Activated CD4-positive, alpha-beta T cell treated with anti-CD3 and anti-CD28 coated beads, Interleukin-2, amount 10 ng/mL, durations not matched to agents 24 days and 14 days (primary cell): ENCODE measurements at places on chromosomes 12 and 14.
A peak's percentile ranks its signal among the peaks of the same experiment; 100 is the strongest.

DNA sequence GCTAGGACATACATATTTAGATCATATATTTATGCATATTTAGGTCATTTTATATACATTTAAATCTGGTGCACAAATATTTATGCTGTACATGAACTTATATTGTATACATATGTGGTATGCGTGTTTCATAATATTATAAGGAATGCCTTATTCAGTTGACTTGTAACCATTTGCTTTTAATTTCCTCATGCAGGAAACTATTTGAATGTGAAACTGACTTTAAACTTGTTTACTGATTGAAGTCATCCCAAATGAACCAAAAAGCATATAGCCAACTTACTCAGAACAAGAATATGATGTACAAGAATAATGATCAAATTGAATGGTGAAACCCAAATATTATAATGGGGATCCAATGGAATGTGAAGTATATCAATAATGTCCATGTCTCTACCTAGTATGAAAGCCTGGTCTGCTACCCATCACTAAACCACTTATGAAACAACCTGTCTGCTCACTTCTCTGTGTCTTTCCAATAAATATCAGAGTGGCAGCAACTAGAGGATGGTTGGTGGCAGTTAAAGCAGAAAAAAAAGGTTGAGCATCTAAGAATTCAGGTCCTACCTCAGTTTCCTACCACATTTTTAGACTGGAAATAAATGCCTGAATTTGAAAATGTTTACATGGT is 38.3 kb downstream of the RPS6KA5 start:
- peak; percentile 82 for DNase-seq

GRCh38 chr12:15453613-15454012 is 131.3 kb downstream of the PTPRO start:
- DNase-seq: no peak

DNA sequence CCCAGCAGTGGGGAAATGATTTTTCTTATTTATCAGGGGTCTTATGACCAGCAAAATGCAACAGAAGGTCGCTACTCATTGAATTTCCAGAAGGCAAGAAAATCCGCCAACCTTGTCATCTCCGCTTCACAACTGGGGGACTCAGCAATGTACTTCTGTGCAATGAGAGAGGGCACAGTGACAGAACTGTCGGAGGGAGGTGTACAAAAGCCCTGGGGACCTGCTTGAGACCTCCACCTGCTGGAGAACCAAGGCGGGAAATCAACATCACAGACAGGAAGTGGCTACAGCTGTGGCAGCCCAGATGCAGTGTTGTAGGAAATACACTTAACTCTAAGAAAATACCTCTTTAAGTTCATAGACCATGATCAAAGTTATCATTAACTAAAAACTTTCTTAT is 250.9 kb upstream of the OR4E1 start:
- peak; percentile 86 for DNase-seq

DNA sequence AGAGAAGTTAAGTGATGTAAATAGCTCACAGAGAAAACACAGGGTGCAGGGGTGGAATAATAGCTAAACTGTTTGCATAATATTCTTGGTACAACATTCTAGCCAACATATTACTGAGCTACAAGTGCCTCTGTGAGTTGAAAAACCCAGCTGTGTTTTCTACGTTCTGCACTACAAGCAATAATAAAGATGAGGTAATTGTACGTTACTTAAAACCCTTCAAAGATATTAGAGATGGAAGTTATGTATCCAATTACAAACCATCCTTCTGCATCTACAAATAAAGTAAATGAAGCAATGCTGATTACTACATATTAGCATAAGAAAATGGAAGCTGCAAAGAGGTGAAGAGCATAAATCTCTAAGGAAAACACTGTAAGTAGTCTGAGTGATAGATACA is 271.4 kb downstream of the SSPN start:
- DNase-seq: no peak

GRCh38 chr14:89243741-89244140 is 173.3 kb downstream of the FOXN3 start:
- DNase-seq: no peak

- no peak for DNase-seq
Measured at GRCh38 chr12:94264736-94265485, 116.5 kb downstream of the PLXNC1 start.

DNA sequence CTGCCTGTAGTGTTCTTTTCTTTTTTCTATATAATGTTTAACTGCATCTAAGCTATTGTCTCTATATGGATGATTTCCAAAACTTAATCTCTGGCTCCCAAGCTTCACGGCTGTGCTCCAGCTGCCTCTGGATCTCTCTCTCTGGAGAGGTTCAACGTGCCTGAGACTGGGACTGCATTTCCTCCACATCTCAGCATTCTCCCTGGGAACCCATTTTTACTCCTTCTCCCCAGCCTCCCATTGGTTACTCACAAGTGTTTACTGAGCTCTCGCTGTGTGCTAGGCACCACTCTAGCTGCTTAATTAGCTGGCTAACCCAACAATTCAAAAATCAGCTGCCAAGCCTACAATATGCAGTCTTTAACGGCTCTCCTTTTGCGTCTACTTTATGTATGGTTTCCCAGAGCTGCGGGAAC is 34.7 kb downstream of the FBXL14 start:
- no peak for DNase-seq

DNA sequence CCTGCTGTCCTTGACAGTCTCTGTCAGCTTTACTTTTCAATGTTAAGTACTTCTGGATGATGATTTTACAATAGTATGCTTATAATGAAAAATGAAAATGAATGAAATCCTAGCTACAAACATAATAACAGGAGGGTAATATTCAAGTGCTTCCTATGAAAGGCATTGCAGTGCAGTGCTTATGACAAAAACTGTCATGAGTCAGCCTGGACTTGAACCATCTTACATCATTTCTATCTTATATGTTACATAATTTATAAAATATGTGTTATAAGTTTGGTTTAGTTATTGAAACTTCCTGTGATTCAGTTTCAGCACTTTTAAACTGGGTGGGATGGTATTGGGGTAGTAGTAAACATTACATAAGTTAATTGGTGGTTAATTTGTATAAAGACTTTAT is 451.7 kb downstream of the TMEM117 start:
- DNase-seq: no peak

GRCh38 chr12:46506198-46506597 is 133.6 kb upstream of the SLC38A2 start:
- DNase-seq: no peak

DNA sequence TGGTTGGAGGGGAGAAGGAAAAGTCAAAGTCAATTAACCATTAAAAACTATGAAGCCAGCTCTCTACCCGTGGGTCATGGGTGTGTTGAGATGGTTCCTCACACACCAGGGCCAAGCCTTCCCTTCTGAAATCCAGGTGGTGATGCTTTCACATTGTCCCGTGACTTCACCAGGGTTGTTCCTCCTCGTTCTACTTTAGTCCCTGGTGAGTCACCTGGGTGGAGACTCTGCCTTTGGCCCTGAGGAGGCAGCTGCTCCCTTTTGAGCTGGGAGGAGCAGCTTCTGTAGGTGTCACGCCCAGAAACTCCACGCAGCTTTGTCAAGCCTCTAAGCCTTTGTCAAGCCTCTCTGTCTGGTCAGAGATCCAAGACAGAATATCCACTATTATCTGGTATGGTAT is 348.3 kb downstream of the BMP4 start:
- DNase-seq: no peak

GRCh38 chr14:106277503-106277902 is 751.1 kb downstream of the TMEM121 start:
- DNase-seq: peak; percentile 78

DNA sequence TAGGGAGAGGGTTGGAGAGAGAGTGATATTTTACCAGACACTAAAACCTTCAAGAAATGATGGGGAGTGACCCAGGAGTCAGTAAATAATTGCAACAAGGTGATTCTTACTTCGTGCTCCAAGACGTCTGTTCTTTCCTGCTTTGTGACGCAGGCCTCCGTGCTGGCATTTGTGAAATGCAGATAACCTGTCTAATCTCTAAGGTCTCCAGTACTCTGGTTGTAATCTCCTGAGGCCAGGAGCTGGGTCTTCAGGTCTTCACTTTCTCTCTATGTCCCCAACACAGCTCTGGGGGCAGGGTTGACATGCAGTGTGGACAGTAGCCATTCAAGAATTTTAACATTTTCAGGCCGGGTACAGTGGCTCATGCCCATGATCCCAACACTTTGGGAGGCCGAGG is 53.1 kb downstream of the CD9 start:
- DNase-seq: no peak

DNA sequence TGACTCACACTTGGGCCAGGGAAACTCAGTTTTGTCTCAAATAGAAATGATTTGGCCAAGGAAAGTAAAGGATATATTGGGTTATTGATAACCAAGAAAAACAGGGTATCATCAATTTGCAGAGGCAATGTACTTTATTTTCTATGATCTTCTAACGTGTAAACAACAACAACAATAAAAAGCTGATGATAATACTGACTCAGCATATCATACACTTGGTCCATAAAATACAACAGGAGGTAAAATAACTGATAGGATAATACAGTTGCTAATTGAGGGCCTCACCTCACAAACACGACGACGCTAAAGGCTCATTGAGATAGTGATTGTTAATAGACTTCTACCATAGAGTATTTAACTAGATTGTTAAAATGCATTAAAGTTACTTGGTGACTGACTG is 774.0 kb upstream of the NOVA1 start:
- no peak for DNase-seq

DNA sequence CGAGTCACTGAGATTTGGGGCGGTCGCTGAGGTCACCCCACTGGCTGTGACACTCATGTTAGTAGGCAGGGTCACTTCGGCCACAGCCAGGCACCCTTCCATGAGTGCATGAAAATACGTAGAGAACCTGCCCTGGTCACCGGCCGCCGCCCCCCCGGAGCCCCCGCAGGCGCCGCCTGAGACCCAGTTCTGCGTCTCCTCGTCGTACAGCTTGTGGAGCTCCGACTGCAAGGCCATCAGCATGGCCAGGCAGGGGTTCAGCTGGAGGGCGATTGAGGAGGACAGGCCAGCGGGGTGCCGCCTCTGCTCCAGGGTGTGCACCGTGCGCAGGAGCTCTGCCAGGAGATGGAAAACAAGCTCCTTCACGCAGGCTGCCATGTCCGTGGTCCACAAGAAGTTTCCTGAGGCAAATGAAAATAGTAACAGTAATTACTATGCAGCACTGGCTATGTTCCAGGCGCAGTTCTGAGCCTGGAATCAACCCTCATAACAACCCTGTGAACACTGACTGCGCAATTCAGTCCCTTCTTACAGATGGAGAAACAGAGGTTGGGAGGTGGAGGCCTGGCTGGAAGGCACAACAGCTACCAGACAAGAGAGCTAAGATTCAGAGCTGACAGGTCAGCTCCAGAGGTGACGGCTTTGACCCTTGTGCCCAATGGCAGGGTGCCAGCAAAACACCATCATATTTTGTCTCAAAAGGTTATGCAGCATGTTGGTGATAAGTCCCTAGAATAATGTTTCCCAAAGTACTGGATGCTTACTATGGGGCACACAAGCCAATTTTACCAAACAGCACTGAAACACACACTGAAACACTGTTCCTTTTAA is 59.9 kb downstream of the TRAFD1 start:
- no peak for DNase-seq

DNA sequence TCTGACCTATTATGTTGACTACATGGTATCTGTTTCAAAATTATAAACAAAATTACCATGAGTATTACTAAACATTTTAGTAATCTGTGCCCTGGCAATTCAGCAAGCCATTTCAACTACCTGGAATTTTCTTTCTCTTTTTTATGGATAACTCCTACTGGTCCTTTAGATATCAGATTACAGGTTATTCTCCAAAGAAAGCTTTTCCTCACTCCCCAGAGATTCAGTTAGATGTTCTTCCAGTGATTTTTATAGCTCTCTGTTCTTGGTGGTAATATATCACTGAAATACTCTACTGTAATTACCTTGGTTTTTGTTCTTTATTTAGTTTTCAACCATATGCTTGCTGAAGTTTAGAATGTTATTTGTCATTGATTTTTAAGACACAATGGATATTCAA is 930.2 kb upstream of the FOXG1 start:
- DNase-seq: no peak

GRCh38 chr12:124430491-124430890 is 135.6 kb downstream of the RFLNA start:
- DNase-seq: no peak

DNA sequence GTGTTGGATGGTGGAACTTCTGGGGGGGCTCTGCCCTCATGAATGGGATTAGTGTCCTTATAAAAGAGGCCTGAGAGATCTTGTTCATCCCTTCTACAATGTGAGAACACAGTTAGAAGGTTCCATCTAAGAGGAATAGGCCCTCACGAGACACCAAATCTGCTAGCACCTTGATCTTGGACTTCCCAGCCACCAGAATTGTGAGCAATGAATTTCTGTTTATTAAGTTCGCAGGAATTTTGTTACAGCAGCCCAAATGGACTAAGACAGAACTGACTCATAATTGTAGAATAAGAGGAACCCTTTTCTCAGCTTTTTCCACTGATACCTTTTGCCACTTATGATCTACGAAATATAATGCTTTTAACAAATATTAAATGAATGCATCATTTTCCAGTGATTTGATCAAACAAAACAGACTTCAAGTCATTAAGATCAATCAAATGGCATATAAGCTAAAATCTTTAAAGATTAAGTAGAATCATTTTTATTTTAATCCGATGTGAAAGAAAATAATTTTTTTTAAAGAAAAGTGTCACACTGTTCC is 68.2 kb downstream of the HECTD1 start:
- DNase-seq: no peak

DNA sequence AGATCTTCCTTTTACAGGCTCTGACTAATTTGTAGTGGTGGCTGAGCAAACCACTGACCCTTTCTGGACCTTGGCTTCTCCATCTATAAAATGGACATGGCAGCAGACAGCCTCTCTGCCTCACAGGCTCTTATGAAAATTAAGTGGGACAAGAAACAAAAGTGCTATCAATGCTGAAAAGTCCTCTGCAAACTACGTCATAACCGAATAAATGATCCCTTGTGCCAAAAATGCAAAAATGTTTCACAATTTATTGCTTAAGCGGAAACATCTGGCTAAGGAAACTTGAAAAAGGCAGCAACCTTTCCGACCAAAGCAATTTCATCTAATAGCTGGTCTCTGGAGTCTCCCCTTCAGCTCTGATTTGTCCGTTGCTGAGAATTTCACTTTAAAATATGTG is 108.5 kb upstream of the PLXNC1 start:
- no peak for DNase-seq

DNA sequence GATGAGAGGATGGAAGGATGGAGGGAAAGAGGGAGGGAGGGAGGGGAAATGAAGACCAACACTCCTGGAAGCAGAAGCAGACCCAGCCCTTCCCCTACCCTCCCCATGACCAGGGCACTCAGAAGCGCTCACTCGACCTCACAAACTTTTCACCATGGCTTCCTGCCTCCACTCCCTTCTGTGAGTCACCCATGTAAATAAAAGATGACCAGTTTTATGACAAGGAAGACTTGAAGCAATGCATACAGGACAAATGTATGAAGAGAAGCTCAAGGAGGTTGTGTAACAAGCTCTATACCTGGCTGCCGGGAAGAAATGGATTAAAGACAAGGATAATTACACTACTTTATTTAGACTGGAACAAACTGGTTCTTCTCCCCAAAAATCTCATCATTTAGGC is 63.8 kb downstream of the CDC42BPB start:
- DNase-seq: no peak
